ENCODE measurements at places on chromosomes 6 and 20.

DNA sequence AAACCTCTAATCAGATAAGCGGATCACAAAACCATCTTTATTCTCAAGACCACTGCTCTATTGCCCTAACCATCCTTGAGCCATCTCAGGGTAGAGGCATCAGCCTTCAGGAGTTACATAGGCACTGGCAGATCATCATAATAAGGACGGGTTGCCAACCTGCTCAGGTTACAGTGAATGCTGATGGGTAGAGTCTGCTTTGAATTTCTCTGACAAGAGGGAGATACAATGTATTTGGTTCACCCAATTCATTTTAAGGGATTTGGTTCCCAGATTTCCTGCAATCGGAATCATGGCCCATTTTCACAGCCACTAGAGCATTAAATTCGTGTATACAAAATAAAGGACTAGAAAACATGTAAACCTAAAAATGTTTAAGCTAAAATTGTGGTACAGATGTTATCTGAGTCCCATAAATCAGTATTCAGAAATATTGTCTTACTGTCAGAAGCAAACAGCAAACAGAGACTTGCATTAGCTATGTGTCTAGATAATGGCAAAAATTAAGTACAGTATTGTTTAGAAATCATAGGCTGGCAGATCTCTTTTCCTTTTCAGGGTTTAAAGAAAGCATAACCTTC is 41.9 kb upstream of the TMEM170B start:
- no peak for DNase-seq

GRCh38 chr20:37384683-37385174 is 38.8 kb downstream of the SRC start:
- peak; percentile 18 for DNase-seq

DNA sequence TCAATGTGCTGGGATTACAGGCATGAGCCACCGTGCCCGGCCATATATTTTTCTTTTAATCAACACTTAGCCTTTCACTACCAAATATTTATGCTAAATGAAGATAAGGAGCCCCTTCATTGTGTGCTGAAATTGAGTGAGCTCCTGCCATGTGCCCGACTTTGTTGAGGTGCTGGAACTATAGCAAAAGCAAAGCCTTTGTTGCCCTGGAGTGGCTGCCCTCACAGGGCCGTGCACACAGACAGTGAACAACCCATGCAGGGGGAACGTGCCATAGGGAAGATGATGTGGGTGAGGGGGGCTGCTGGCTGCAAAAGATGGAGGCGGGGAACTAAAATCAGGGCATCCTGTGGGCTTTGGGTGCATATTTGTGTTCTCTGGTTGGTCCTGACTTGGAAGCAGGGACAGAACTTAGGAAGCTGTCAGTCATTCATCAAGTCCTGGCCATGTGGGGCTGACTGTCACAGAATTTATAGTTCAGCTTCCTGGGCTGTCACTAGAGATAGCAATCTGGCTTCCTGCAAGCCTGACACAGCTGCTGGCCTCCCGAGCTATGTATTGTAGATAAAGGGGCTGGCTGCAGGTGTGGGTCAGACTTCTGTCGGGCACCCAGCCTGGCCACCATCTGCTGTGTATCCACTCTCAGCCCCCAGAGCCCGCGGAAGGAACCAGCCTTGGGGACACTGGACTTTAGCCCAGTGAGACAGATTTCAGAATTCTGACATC is 56.8 kb upstream of the MPC1 start:
- DNase-seq = no peak

DNA sequence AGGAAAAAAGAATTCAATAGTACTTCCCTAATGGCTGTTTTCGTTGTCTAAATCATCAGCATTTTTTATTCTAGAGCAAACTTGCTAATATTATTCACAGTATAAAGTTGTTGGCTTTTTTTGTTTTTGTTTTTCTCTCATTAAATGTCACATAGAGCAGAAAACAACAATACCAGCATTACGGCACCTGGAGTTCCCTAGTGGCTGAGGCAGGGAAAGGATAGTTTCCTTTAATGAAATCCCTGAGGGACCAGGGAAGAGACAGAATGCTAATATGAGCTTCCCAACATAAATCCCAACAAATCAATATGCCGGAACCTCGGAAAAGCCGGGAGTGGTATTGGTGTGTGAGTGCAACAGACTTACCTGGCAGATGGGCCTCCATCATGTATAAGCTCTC is 235.2 kb upstream of the ASCC3 start:
- peak; percentile 32 for DNase-seq

GRCh38 chr6:149477544-149477943 is 7.3 kb downstream of the ZC3H12D start:
- no peak for DNase-seq

DNA sequence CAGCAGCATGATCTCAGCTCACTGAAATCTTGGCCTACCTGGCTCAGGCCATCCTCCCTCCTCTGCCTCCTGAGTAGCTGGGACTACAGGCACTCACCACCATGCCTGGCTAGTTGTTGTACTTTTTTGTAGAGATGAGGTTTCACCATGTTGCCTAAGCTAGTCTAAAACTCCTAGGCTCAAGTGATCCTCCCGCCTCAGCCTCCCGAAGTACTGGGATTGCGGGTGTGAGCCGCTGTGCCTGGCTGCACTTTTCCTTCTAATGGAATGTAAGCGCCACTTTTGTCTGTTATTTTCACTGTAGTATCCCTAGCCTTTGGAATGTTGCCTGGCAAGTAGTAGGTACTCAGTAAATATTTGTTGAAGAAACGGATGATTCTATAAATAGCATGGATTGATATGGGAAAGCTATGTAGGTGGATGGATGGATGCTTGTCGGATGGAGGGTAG is 10.4 kb upstream of the TRIB3 start:
- no peak for DNase-seq

DNA sequence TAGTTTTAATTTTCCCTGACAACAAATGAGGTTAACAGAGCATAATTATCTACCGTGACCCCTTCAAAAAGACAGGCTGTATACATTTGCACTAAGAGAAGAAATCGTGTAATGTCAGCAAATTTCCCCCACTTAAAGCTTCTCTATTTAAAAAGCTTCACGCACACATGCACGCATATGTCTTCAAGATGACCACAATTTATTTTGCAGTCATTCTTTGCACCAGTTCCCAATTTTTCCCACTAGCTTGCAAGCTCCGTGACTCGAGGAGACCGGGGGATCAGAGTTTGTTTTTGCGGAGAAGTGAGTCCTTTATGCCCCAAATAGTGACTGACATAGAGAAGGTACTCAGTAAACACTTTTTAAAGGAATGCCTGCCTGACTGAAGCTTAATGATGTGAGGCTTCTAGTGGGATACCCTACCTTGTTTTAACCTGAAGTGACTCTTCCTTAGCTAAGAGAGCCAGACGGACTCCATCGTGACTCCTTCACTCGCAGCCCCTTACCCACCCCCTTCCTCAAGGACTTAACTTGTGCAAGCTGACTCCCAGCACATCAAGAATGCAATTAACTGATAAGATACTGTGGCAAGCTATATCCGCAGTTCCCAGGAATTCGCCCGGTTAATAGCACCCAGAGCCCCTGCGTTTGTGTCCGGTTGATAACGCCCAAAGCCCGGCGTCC is 9.3 kb upstream of the NQO2 start:
- peak; percentile 57 for DNase-seq

- DNase-seq = peak; percentile 51
Measured at GRCh38 chr6:15358579-15359327, 112.9 kb downstream of the JARID2 start.
